ENCODE measurements at places on chromosomes 5 and 9.

DNA sequence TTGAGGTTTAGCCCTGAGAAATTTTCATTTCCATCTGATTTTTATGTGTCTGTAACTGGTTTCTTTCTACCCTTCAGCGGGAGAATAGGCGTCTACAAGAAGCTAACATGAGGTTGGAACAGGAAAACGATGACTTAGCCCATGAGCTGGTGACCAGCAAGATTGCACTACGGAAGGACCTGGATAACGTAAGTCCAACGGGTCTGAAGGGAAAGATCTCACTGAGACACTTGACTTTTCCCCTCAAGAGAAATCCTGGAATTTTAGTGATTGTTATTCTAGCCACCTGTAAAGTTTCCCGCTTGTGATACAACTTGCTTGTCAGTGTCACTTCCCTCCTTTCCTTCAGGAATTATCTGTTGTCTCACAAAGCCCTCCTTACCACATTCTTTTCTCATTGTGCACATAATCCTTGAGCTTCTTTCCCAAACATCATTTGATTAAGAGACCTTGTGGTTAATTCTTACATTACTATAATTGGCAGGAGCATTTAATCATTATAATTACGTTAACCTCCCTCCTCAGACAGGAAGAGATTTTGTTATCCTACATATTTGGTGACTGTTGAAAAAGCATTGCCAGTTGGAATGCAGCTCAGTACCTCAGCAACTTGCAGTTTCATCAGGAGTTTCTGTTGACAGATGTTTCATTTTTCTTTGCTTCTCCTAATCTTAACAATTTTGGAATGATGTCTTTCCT lies 56.9 kb downstream of the GPR21 start:
- H3K27me3 ChIP-seq, result no peaks in the 10 kb centered on the region
- H3K4me3 ChIP-seq, result no peak overlapping the region
- H3K4me1 ChIP-seq, result peaks cover under 1% of the 10 kb centered on the region

DNA sequence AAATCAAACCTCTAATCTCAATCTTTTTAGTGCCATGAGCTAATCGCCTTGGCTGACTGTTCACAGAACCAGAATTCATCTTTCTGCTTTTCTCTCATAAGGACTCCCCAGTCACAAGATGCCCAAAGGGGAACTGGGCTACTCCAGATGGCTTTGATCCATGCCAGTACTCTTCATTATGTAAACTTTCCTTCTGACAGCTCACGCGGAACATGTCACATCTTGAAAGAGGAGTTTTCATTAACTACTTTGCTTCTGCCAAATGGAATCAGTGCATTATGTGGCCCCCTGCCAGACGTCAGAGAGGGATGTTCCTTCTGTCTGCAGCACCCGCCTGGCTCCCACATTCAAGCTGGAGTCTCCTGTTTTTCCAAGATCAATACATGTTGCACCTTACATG lies 142.1 kb upstream of the NMUR2 start:
- H3K4me1 ChIP-seq, result no peaks in the 10 kb centered on the region
- no peaks in the 10 kb centered on the region for H3K27me3 ChIP-seq
- H3K36me3 ChIP-seq, result no peaks in the 10 kb centered on the region
- H3K4me3 ChIP-seq, result no peak overlapping the region
- H3K27ac ChIP-seq, result no peak overlapping the region

DNA sequence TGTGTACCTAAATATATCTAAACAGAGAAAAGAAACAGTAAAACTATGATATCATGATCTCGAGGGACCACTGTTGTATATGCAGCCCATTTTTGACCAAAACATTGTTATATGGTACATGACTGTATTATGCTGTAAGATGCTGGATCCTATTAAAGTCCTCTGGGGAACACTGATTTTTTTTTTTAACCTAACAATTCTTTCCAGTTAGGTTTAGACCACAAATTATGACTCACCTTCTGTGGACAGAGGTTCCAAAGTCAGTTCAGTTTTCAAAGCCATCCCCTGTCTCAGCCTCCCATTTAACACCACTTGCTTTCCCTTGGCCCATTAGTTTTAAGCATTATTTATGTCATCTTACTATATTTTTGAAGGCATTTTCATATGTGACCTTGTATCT lies 27.1 kb downstream of the TRMO start:
- no peak for DNase-seq
- no peaks in the 10 kb centered on the region for H3K4me1 ChIP-seq
- no peaks in the 10 kb centered on the region for H3K27me3 ChIP-seq
- no peak overlapping the region for H3K4me3 ChIP-seq
- no peaks in the 10 kb centered on the region for H3K36me3 ChIP-seq

- H3K27me3 ChIP-seq, result no peaks in the 10 kb centered on the region
- no peaks in the 10 kb centered on the region for H3K4me1 ChIP-seq
- no peak overlapping the region for H3K4me3 ChIP-seq
Measured at GRCh38 chr5:16600397-16600796, 16.4 kb downstream of the RETREG1 start.

GRCh38 chr5:52013523-52013922 lies 630.3 kb downstream of the ISL1 start:
- no peak for DNase-seq
- no peak overlapping the region for H3K27ac ChIP-seq
- no peaks in the 10 kb centered on the region for H3K27me3 ChIP-seq
- no peak overlapping the region for H3K4me3 ChIP-seq
- no peaks in the 10 kb centered on the region for H3K36me3 ChIP-seq

All from GM12878 (cell line).